Right renal pelvis (tissue), 4 donors: ENCODE measurements at places on chromosomes 12 and 14.

GRCh38 chr12:62562846-62563245, 96.2 kb downstream of the MON2 start:
- DNase-seq: no peak

DNA sequence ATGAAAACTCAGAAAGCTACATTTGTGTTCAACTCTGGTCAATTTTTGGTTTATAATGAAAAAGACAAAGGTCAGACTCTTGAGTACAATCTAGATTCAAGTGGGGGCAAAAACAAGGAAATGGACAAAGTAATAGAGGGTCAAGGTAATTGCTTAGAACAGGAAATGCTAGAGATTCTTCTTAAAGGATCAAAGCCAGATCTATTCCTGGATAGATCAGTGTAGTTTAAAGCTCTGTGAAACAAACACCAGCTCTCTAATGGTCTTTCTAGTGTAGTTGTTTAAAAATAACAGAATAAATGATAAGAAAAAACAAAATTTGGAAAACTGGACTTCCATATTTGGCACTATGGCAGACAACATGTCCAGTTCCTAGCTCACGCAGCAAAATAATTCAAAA, 70.7 kb upstream of the SLC8A3 start:
- no peak for DNase-seq

DNA sequence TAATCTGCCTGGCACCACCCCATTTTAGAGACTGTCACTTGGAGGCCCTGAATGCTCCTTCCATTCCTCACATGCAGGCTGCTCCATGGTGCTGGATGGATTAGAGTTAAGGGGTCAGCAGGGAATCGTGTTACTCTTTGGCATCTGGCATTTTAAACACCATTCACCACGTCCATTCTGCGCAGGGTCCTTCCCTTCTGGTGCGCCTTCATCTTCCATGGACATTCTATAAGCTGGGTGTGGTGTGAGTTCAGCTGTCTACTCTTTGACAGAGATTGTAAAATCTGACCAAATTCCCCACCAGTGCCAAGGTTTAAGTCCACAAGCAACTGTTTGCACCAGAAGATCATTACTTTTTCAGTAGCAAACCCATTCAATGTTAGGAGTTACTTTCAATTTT, 47.8 kb downstream of the GIT2 start:
- DNase-seq: no peak

DNA sequence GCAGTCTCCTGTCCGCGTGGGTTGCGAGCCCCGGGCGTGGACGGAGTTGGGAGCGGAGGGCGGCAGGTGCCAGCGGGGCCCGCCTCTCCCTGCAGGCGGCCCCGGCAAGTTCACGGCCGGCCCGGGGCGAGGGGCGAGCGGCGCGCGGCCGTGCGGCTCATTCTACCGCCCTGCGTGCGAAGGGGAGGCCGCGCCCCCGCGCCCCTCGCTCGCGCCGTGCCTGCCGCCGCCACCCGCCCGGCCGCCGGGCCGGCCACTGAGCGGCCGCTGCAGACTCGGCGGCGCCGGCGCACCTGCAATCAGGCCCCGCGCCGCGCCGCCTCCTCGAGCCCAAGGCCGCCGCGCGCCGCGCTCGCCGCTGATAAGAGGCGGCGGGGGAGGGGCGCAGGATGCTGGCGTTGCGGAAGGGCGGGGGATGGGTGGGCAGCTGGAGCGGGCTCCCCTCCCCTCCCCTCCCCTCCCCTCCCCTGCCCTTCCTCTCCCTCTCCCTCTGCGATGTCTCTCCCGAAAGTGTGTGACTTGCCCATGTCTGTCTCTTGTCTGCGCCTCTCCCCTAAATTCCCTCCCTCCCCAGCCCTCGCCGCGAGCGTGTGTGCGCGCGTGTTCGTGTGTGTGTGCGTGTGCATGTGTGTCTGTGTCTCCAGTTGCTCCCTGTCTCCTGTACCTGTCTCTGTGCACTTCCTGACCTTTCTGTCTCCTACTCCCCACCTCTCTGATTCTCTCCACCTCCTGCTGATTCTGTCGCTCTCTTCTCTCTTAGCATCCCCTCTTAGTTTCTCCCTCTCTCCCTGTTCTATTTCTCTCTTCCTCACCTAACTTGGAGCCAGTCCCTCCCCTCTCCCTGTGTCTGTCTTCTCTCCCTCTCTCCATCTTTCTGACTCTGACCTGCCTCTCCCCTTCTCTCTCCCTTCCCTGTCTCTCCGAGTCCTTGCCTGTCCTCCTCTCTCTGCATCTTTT, 768.1 kb upstream of the TBX3 start:
- no peak for DNase-seq

- no peak for DNase-seq
Measured at GRCh38 chr14:77198561-77198960, 17.0 kb downstream of the TMEM63C start.

DNA sequence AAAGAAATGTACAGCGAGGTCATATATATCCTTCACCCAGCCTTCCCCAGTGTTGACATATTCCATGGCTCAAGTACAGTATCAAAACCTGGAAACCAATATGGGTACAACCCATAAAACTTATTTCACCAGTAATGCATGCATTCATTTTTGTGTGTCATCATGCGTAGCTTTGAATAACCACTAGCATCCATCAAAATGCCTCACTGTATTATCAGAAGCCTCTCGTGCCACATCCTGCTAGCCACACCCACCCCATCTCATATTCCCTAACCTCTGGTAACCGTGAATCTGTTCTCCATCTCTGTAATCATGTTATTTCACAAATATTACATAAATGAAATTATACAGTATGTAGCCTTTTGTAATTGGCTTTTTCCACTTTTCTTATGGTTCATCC, 314.3 kb downstream of the RAD51B start:
- DNase-seq: no peak

- no peak for DNase-seq
Measured at GRCh38 chr12:112342587-112342986, 39.6 kb downstream of the HECTD4 start.

DNA sequence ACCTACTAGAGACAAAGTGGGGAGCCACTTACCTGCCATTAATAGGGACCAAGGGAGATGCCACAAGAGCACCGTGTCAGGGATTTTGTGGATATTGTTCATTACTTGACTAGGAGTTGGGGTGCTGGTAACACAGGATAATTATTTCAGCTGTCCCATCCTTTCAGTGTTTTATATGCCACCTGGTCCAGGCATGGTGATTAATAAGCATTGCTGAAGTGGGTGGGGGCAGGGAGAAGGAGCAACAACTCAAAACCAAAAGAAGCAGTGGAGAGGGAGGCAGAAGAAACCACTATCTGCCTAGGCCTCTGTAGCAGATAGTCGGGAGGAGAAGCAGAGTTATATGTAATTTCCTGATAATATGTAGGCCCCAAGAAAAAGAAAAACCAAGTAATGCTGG, 184.6 kb downstream of the NPAS3 start:
- DNase-seq: no peak

- DNase-seq: no peak
Measured at GRCh38 chr12:76915361-76916169, 36.7 kb upstream of the CSRP2 start.

- no peak for DNase-seq
Measured at GRCh38 chr12:106681210-106681609, 93.3 kb upstream of the RIC8B start.

GRCh38 chr12:77767756-77768343, 62.8 kb upstream of the NAV3 start:
- DNase-seq: no peak

- peak; percentile 65 for DNase-seq
Measured at GRCh38 chr14:68295316-68295816, 475.8 kb downstream of the RAD51B start.

DNA sequence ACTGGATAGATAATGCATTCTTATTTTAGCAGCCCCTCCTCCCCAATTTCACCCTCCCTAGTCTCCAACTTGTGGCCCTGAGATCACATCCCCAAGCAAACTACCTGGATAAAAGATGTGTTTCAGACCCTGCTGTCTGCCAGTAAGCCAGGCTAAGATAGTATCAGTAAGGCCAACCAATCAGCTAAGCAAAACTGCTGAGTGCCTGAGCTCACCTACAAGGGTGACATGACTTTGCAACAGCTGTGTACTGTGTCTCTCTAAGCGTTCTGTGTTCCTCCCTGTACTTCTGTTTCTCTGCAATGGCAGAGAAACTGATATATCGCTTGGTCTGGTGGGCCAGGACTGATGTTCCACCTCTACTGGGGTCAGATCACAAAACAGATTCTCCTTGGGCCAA, 224.9 kb downstream of the BTG1 start:
- no peak for DNase-seq

DNA sequence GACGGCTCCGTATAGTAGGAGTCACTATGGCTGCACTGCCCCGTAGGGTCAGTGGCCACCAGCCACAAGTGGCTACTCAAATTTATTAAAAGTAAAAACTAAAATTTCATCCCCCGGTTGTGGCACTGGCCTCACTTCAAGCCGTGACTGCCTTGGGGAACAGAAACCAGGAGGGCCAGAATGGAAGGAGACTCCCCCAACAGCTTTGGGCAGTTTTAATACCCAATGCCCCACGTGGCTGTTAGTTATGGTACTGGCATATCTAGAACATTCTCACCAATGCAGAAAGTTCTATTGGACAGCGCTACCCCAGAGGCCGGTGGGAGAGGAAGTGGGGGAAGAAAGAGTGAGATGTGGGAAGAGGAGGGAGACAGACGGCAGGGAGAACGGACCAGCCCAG, 6.2 kb downstream of the NCOR2 start:
- no peak for DNase-seq

DNA sequence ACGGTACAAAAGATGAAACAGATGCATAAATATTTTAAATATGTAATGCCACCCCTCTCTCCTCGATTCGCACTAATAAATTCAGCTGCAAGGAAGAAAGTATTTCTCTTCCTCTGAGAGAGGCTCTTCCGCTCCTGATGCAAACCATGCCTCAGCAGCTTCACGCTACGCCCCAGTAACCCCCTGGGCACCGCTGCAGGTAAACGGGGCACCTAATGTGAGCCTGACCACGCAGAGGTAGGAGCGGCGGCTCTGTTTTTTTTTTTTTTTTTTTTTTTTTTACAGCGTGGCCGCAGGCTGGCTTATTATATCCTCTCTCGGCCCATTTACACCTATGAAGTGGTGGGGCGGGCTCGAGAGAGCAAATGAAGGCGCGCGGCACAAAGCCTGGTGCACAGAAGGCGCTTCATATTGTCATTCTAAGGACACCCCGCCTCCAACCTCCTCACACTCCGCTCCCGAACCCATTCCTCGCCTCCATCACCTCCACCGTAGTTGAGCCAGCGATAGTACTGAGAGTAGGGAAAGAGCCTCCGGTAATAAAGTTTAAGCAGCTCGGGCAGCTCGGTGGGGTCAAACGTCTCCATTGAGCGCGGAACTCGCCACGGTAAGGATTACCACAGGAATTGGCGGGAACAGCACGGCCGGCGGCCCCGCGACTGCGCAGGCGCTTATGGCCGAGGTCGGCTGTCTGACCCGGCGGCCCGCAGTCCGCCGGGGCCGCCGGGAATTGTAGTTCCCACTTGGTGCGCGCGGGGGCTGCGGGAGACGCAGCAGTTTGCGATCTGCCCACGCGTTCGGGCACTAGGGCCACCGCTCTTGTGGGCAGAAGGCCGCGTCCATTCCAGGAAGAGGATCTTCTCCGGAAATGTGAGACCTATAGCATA, at the start of gene PRIM1:
Gene PRIM1 (minus strand): TSS at position 612 of the 887 bp plus-strand sequence. CDS start 25 bp downstream, at position 587.
- DNase-seq: peak; percentile 64

- DNase-seq: no peak
Measured at GRCh38 chr12:1763153-1763552, 57.2 kb upstream of the LRTM2 start.

DNA sequence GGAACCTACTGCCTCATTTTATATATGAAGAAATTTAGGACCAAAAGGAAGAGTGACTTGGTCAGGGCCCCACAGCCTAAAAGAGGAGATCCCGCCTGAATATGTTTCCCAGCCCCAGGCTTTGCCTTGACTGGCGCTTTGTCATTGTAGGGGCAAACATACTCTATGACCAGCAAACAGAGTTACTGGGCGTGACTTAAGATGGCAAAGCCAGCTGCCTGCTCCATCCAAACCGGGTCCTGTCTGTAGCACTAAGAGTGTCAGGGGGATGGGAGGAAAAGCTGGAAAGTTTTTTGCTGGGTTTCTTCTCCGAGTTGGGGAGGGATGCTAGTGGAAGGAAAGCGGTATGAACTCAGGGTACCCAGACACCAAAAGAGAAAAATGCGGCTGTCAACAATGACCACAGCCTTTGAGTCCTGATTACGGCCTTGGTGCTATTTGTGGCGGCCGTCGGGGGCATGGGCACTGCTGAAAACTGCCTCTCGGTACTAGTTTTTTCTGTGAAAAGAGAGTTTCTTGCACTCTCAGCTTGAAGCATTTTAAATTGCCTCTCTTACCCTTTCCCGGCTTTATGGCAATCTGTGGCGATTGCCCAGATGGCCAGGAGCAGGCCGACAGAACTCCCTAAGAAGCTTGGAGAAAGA, 82.7 kb downstream of the PRIMA1 start:
- no peak for DNase-seq

DNA sequence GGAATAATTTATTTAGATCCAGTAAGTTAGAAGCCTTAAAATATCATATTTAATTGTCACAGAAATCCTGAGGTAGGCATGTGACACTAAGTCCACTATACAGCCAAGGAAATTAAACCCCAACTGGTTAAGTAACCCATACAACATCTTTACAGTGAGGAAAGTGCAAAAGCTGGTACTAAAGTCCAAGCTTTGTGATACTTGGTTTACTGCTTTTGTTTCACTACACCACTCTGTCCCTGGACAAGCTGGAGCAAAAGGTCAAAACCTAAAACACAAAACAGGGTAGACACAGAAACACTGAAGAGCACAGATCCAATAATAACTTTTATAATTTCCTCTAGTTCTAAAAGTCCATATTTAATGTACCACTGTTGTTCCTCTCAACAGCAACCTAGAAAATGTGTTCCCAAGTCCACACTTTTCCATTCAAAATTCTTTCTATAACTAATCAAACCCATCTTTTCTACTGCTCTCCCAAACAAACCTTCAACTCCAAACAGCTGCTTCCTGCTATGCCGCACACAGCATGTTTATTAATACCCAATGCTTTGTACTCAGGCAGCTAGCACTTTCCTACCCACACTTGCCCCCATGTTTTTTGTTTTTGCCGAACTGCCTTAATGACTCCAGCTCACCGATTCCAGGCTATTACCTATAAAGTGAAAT, 90.9 kb downstream of the MED13L start:
- DNase-seq: no peak

GRCh38 chr12:128661226-128661569, 162.6 kb downstream of the SLC15A4 start:
- no peak for DNase-seq

GRCh38 chr12:63018273-63018672, 83.3 kb upstream of the PPM1H start:
- no peak for DNase-seq

GRCh38 chr12:126899926-126900792, 1366.8 kb upstream of the TMEM132C start:
- DNase-seq: no peak

DNA sequence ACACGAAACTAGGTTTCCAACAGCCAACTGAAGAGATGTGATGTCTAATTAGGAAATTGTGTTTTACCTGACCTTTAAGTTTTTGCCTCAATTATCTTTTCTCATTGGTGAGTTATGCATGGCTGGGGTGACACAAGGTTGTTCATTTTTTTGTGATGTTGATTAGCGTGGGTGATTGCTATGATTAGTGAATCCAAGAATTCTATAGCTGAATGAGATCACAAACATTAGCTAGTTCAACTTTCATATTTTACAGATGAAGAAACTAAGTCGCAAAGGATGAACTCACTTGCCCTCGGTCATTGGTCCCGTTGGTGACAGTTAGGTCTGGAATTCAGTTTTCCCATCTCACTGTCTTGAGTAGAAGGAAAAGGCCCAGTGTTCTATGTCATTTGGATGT, 32.6 kb upstream of the LMNTD1 start:
- DNase-seq: no peak

GRCh38 chr12:79236920-79237319, 372.3 kb downstream of the SYT1 start:
- no peak for DNase-seq
